Activated CD4-positive, CD25-positive, alpha-beta regulatory T cell treated with anti-CD3 and anti-CD28 coated beads, Interleukin-2, amount 50 U/mL, for 24 hours (primary cell): ENCODE measurements at places on chromosomes 3 and 15.

GRCh38 chr3:55601366-55602080 lies 114.4 kb upstream of the WNT5A start:
- no peak for ATAC-seq

DNA sequence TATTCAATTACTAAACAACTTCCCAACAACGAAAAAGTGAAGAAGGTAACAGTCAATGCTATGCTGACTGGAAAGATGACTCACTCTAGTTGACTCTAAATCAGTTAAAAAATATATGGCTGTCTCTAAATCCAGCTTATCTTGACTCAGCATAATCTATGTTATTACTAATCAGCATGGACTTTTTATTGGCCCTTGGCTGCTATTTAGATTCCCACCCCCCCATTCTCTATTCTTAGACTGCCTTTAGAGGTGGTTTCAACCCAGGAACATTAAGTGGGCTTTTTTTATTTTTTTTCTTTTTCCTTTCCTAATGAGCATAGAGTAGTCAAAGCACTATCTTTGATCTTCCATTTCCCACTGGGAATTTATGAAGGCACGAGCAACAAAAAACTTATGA lies 1.9 kb downstream of the PCOLCE2 start:
- no peak for ATAC-seq

DNA sequence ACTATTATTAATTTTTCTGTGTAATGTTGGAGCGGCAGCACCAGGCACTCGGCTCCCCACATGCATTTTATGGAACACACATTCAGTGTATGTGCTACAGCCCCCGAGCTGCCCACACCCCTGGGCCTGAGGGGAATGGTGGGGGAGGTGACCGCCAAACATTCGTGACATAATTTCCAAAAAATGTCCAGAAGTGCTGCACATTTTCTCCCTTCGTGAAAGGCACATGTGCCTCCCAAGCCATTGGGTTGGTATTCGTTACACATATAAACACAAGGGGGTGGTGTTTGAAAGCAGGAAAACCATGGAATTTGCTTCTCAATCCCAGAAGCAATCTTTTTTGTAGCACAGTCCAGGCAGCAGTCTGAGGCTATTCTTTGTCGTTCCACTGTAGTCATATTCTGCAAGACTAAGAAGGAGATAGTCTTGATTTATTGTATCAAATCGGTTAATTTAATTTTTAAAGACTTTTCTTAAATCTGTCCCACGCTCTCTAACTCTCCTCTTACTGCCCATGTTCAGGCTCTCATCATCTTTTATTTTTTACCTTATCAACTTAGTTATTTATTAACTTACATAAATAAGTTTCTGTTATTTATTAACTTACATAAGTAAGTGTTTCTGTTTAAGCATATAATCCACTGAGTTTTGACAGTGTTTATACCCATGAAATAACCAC lies 39.2 kb upstream of the POLR2M start:
- ATAC-seq = no peak

DNA sequence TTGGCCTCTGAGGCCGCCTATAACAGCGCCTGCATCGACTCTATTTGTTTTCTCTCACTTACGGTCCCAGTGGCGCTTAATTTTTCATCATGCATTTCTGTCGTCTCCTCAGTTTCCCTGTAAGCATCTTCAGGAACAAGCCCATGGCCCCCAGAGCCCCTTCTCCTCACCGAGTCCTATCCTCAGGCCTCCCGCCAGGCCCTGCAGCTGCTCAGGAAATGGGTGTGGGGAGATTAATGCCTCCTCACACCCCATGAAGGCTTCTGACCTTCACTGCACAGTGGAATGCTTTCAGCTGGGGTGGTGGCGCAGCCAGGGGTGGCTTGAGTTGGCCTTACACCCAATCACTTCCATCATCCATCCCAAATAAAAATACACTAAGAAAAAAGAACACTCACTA lies 260.4 kb downstream of the FAM43A start:
- ATAC-seq = no peak

GRCh38 chr3:114451561-114452018 lies 157.8 kb downstream of the TIGIT start:
- ATAC-seq = no peak

GRCh38 chr15:96365781-96366525 lies 35.5 kb downstream of the NR2F2 start:
- no peak for ATAC-seq

GRCh38 chr3:40332684-40333083 lies 23.2 kb downstream of the EIF1B start:
- ATAC-seq = no peak

GRCh38 chr3:48411606-48412374 lies 18.1 kb downstream of the PLXNB1 start:
- no peak for ATAC-seq

- peak; percentile 89 for ATAC-seq
Observed at GRCh38 chr3:186849374-186849975, 7.0 kb downstream of the ADIPOQ start.

DNA sequence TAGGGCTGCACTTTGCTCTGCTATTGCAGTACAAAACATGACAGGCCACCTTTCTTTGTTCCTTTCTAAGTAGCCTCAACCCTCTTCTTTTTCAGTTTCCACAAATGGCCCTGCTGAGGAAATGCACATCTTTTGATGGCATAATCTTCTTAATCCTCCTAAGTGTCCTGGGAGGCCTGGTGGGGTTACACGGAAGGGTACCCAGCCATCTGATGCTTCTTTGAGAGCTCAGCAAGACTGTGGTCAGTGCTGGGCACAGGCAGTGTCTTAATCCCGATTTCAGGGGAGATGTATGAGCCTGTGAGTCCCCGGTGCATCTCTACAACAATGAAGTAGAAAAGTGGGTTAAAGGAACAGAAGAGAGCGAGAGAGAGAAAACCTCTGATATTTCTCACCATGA lies 404.8 kb downstream of the GRM7 start:
- ATAC-seq = no peak

DNA sequence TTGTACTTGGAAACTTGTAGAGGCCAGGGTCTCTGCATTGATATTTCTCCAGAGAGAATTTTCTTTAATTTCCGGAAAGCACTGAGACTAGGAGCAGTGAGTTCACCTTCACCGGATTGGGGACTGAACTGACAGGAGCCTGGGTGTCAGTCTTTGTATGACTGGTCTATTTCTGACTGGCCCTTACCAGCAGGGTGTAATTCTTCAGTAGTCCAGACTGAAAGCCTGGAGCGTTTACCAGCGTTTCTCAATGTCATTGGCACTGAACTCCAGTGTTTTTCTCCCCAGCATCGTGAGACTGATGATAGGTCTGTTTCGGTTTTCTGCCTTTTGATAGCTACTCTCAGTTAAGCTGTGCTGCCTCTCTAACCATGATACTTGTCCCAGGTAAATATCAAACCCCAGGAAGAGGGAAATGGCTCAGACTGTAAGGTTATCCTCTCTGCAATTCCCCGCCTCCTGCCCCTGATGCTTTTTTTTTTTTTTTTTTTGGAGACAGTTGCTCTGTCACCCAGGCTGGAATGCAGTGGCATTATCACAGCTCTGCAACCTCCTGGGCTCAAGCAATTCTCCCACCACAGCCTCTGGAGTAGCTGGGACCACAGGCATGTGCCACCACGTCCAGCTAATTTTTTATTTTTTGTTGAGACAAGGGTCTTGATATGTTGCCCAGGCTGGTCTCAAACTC lies 103.6 kb downstream of the CACNA2D3 start:
- ATAC-seq = no peak

DNA sequence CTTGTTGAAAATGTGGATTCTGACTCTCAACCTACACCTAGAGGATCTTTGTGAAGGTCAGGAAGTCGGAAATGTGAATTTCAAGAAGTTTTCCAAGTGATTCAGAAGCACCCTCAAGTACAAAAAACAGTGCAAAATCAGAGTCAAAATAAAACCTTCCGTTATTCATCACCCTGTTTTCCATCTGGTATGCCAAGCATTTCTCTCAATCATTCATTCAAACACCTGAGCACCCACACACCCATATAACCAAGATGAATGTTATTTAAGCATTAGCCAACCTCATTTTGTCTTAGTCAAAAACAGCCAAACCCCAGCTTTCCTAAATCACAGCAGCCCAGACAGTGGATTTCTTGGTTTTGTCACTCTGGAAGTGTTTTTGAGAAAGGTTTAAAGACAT lies 91.1 kb downstream of the OSBPL10 start:
- no peak for ATAC-seq

GRCh38 chr3:108488631-108489030 lies 21.8 kb downstream of the MYH15 start:
- ATAC-seq = no peak

DNA sequence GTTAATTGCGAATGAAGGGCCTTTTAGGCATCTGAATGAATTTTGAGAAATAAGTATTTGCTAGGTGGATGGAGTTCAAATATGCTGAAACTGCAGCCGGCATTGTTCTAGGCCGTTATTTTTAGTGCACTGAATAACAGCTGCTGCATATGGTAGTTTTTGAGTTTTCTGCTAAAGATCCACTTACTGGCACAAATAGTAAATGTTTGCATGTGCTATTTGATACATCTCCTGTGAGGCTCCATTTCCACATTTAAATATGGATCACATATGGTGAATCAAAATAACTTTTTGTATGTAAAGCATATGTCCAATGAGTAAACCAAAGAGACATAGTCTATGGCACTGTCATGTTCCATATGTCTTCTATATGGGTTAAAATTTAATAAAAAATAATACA lies 56.7 kb upstream of the CNTN4 start:
- no peak for ATAC-seq

- ATAC-seq = no peak
Observed at GRCh38 chr3:83248454-83248853, 1487.0 kb upstream of the GBE1 start.

DNA sequence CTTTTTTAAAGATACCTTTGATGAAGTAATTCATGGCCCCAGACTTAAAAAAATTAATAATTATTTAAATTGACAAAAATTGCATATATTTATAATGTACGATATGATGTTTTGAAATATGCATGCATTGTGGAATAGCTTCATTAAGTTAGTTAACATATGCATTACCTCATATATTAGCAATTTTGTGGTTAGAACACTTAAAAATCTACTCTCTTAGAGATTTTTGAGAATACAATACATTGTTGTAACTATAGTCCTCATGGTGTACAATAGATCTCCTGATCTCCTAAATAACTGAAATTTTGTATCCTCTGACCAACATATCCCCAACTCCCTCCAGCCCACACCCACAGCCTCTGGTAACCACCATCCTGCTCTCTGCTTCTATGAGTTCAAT lies 104.1 kb downstream of the PEX5L start:
- no peak for ATAC-seq

GRCh38 chr15:67746450-67746849 lies 78.9 kb upstream of the SKOR1 start:
- ATAC-seq = no peak

DNA sequence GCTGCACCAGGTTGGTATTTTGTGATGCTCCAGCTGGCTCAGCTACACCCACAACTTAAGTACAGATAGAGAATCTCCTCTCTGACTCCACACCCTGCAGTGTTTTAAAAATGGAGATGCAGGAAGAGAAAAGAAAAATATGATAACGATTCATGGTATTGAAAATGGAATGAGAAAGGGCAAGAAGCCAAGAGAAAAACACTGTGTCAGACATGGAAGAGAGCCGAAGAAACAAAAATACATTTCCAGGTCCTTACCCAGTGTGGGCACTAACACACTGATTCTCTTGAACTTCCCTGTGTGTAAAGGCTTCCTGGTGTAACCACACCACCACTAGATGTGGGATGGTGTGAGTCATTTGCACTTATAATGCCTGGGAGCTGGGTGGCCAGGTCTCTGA lies 93.1 kb downstream of the GMPS start:
- no peak for ATAC-seq

- ATAC-seq = no peak
Observed at GRCh38 chr3:178826435-178827123, 245.0 kb downstream of the ZMAT3 start.

- ATAC-seq = no peak
Observed at GRCh38 chr3:117628823-117629291, 919.3 kb downstream of the TUSC7 start.

- no peak for ATAC-seq
Observed at GRCh38 chr3:19960696-19961095, 13.8 kb downstream of the RAB5A start.

DNA sequence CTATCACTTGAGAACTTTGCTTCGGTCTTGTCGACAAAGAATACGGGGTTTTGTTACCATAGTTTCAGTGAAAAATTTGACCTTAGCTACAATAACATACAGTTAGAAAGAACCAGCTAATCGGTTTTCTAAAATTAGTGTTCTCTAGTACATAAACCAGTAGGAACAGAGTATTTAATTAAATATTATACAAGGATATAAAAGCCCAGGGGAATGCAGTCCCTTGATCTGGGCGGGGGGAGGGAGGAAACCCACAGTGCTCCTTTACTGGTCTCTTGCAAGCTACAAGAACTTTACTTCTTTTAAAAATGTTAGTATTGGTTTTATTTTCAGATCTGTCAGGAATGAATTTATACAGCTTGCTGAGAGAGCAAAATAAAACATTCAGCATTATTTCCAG lies 41.8 kb downstream of the ITPR1 start:
- ATAC-seq = no peak

GRCh38 chr3:134813618-134814017 lies 18.6 kb downstream of the EPHB1 start:
- no peak for ATAC-seq

DNA sequence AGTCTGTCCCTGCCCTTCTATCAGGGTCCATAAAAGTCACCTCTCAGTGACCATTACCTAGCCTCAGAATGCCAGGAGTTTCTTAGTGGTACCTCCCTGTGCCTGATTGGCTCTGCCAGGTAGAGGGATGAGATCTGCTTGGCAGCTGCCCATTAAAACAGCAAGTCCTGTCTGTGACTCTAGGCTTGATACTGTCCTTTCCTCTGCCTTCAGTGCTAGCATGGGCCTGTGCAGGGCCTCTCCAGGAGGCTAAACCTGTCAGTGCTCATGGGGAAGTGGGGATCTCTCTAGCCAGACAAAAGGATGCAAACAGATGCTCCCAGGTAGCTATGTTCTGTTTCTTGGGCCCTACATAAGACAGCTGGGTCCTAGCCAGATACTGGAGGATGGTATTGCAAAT lies 10.0 kb upstream of the MANF start:
- ATAC-seq = no peak

- ATAC-seq = no peak
Observed at GRCh38 chr3:27568393-27568792, 84.2 kb upstream of the SLC4A7 start.

GRCh38 chr3:118607915-118608820 lies 426.5 kb downstream of the IGSF11 start:
- no peak for ATAC-seq

- ATAC-seq = no peak
Observed at GRCh38 chr3:177127008-177127407, 70.3 kb downstream of the TBL1XR1 start.

GRCh38 chr15:68639926-68640600 lies 61.3 kb downstream of the CORO2B start:
- no peak for ATAC-seq

DNA sequence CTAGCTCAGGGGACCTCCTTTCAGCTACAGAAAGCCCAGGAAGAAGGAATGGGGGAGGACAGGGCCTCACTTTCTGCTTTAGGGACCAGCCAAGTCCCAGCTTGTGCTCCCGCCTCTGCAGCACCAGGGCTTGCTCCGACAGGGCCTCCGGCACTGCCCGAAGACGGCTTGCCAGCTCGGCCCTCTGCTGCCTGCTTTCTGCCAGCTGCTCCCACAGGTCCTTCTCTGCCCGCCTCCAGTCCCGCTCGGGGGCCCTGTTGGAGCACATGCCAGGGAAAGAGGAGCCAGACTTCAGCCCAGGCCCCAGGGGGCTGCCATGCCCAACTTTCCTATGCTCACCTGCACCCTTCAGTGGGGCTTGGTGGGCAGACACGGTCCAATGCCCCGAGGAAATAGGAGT lies 4.3 kb upstream of the CLK3 start:
- no peak for ATAC-seq

GRCh38 chr3:136818191-136818768 lies 646 bp upstream of the SLC35G2 start:
- ATAC-seq = peak; percentile 93
